Amniotic epithelial cell (primary cell): ENCODE measurements at places on chromosomes 6 and 20.

DNA sequence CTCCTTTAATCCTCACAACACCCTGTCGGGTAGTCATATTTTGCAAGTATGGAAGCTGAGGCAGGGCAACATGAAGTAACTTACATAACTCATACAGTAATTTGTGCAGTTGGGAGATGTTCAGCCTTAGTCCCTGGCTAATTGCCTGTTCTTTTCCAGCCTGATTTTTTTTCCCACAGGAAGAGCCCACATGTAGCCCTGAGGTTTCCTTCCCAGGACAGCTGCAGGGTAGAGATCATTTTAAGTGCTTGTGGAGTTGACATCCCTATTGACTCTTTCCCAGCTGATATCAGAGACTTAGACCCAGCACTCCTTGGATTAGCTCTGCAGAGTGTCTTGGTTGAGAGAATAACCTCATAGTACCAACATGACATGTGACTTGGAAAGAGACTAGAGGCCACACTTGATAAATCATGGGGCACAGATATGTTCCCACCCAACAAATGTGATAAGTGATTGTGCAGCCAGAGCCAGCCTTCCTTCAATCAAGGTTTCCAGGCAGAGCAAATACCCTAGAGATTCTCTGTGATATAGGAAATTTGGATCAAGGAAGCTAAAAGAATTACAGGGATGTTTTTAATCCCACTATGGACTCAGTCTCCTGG, 5.0 kb upstream of the BTN2A1 start:
- DNase-seq = no peak

GRCh38 chr20:36855241-36855657, 20.7 kb upstream of the TLDC2 start:
- DNase-seq = no peak

DNA sequence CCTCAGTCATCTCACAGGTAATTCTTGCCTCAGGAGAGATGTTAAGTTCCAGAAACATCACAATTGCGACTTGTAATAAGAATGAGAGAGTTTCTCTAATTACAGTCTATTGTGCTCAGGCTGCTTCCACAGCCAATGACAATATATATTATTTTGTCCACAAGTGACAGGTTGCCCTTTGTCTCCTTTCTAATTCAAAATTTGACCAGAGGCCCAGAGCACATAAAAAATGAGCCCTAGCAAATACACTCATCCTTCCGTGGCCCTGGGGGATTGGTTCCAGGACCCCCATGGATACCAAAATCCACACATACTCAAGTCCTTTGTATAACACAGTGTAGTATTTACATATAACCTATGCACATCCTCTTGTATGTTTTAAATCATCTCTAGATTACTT, 88.1 kb upstream of the TMEM170B start:
- DNase-seq = no peak

DNA sequence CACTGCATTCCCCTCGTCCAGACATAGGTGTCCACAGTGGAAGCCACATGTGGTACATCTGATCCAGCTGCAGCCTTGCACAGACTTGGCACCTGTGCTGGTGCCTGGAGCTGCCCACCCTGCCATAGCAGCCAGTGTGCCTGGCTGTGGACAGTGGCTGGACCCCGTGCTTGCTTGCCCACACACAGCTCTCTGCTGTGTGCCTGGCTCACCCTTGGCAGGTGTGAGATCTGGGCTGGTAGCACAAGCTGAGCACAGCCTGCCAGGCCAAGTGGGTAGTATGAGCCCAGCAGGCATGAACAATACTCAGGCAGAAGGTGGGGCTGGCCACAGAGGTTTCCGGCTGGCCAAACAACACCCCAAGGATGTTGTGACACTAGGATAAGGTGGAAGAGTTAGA, 614.4 kb downstream of the BCKDHB start:
- no peak for DNase-seq

DNA sequence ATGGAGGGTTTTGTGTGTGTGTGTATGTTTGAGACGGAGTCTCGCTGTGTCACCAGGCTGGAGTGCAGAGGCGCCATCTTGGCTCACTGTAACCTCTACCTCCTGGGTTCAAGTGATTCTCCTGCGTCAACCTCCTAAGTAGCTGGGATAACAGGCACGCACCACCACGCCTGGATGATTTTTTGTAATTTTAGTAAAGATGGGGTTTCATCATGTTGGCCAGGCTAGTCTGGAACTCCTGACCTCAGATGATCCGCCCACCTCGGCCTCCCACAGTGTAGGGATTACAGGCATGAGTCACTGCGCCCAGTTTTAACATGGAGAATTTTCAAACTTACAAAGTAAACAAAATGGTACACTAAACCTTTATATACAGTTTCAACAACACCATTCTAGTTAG, 22.8 kb downstream of the AMD1 start:
- peak; percentile 58 for DNase-seq

- no peak for DNase-seq
Observed at GRCh38 chr6:24445704-24446103, 43.0 kb downstream of the MRS2 start.

GRCh38 chr6:34145161-34146020, 496 bp downstream of the GRM4 start:
- peak; percentile 42 for DNase-seq

DNA sequence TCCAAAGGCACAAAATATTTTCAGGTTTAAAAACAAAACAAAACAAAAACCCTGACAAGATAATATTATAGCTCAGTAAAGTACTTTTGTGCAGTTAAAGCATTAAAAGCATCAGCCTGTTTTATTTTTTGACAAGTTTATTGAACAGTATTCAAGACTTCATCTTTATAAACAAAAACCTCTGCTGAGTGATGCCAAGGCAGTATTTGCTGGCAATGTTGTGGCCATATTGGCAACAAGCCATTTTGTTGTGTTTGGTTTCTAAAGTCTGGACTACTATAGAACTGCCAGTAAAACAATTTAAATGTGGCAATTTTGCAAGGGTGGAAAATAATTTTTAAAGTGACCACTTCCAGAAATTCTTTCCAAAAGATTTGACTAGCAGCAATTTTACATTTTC, 15.9 kb downstream of the CPNE1 start:
- DNase-seq = peak; percentile 14

DNA sequence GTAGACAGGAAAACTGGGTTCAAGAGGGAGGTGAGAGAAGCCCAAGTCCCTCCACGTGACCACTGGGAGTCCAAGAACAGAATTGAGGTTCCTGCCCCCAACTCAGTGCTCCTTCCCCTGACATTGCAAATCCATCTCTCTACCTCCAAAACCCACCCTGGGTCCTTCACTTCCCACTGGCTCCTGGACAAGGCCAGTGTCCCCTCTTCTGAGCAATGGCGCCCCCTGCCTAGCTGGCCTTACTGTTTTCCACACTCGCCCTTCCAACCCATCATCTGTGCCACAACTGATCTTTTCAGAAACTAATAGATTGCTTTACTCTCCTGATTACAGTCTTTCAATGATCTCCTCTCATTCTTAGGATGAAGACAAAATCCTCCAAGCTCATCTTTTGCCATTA, 200.3 kb downstream of the ANKRD60 start:
- no peak for DNase-seq

GRCh38 chr6:110858016-110858415, 16.6 kb upstream of the AMD1 start:
- no peak for DNase-seq

- no peak for DNase-seq
Observed at GRCh38 chr20:1241456-1241855, 15.6 kb downstream of the RAD21L1 start.

GRCh38 chr20:50758992-50759391, 27.6 kb downstream of the PARD6B start:
- no peak for DNase-seq

GRCh38 chr6:85236636-85237035, 213.2 kb upstream of the NT5E start:
- no peak for DNase-seq

DNA sequence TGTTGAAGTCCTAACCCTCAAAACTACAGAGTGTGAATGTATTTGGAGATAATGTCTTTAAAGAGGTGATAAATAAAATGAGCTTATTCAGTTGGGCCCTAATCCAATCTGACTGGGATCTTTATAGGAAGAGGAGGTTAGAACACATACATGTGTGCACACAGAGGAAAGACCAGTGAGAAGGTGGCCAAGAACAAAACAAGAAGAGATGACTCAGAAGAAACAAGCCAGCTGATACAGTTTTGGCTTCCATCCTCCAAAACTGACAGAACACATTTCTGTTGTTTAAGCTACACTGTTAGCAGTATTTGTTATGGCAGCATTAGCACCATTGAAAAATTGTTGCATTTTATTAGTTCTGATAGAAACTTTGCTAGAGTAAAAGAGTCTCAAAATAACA, 609.3 kb upstream of the IMPG1 start:
- DNase-seq = peak; percentile 18

DNA sequence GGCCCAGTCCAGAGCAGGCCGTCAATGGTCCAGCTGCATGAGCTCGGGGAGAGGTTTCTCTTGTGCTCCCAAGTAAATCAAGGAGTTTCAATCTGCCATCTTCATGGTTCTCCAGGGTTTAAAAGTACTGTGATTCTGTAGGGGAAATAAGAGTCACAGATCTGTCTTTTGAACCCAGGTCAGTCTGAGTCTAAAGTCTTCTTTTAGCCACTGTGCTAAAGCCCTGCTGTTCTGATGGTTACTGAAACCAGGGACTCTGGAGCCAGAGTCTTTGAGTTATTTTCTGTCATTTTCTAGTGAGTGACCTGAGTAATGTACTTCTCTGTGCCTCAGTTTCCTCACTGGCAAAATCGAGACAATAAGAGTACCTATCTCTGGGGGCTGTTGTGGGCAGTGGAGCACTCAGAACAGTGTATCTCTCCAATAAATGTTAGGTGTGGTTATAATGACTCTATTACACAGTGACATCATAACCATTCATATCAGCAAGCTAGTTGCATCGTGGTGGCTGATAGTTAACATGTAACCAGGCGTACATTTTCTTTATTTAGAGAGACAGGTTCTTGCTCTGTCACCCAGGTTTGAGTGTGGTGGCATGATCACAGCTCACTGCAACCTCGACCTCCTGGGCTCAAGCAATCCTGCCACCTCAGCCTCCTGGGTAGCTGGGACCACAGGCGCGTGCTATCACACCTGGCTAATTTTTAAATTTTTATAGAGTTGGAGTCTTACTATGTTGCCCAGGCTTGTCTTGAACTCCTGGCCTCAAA, 74.6 kb upstream of the KCNG1 start:
- DNase-seq = no peak

- DNase-seq = no peak
Observed at GRCh38 chr6:158697811-158698210, 48.0 kb downstream of the SYTL3 start.

- no peak for DNase-seq
Observed at GRCh38 chr6:137171824-137172733, 1.4 kb downstream of the IL22RA2 start.
